ENCODE measurements at places on chromosomes 5 and 9.

DNA sequence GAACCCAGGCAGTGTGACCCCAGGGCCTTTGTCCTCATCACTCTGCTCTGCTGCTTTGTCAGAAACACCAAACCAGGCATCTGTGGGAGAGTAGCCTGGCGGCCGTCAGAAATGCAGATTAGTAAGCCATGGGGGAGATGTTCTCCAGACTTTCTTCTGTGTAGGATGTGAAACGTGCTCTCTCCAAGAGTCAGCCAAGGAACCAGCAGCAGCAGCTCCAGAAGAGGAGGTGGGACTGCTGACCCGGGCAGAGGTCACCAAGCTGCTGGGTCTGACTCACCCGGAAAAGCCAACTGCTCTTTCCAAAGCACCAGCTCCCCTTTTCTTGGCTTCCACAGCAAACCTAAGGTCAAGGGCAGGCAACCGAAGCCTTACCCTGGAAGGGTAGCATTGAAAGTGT is 14.4 kb upstream of the ABLIM3 start:
- no peak for DNase-seq

- no peak for DNase-seq
These were observed 47.1 kb downstream of the IZUMO3 start for GRCh38 chr9:24498632-24499031.

- peak; percentile 31 for DNase-seq
These were observed 142.3 kb upstream of the ANKH start for GRCh38 chr5:15013654-15014463.

- no peak for DNase-seq
These were observed 9.1 kb downstream of the SLC22A5 start for GRCh38 chr5:132378580-132378979.

DNA sequence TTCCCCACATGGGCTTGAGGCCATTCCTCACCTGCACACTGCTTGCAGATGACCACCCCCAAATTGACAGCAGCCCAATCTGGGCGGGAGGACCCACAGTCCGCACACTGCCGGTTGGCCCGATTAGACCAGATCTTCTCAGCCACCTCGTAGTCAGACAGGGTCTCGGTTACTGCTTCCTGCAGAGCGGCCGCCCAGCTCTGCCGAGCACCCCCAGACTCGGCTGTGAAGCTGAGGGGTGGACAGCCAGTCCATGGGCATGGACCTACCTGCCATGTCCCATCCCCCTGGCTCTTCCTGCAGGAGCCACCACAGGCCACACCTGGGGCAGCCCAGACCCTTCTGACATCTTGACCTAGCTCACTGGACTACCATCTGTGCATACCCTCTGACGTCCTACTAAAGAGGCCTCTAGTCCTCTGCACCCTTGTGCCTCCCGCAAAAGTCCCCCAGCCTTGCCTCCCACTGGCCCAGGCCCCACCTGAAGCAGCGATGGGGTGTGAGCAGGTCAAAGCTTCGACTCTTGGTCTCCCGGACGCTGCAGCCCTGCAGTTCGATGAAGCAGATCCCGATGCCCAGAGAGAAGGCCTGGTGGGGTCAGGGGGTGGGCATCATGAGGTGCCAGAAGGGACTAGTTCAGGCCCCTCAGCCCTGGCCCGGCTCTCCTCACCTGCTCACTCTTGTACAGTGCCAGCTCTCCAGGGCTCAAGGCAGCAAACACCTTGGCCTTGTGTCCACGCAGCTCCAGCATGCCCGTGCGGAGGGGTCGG is 9.8 kb downstream of the ARAP3 start:
- DNase-seq: no peak

DNA sequence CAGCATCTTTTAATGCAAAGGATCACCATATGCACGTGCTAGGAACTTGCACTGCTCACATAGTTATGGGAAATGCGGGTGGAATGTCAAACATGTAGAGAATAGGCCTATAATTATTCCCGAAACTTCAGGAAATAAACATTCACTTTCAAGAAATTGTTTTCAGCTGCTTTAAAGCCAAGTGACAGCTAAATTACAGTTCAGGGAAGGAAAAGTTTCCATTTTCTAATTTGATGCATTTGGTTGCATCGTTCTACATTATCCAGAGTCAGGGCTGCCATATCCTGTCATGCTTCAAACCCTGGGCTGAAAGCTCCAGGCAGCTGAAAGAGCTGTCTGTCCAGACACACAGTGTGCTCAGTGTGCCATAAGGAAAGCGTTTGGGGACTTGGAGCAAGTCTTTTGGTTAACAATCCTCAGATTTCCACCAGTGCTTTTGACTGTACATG is 518.1 kb downstream of the CSNK1G3 start:
- DNase-seq: no peak

DNA sequence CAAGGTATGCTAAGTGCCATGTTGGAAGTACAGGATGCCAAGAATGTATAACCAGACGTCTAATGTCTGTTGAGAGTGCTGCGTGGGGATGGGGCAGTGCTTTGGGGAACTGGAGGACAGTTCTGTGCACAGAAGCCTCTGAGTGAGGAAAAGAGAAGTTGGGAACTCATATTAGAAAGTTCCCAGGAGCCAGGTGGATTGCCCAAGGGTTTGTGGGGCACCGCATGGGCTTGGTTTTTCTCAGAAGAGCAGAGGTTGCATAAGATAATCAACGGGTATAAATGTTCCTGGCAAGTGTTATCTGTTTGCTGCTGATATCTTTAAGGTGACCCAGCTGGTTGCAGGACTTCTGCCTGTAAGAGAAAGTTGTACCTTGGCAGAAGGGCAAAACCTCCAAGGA is 13.1 kb downstream of the HRH2 start:
- DNase-seq: no peak

DNA sequence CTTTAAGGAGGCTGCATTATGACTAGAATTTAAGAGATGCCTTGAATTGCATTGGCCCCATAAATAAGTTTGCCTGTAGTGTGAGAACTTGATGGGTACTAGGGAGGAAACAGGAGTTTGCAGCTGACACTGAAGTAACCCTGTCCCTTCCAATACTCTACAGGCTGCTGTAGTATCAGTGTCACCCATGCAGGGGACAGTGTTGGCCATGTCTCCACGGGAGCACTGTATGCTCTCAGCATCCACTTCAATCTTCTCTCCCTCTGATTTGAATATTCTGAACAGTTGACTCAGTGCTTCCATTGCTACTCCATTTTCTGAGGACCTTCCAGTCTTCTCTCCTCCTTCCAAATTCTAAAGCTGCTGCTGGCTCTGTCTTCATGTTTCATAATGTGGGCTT is 11.4 kb upstream of the IFNA14 start:
- no peak for DNase-seq

GRCh38 chr9:14992081-14992480 is 81.9 kb upstream of the FREM1 start:
- no peak for DNase-seq

DNA sequence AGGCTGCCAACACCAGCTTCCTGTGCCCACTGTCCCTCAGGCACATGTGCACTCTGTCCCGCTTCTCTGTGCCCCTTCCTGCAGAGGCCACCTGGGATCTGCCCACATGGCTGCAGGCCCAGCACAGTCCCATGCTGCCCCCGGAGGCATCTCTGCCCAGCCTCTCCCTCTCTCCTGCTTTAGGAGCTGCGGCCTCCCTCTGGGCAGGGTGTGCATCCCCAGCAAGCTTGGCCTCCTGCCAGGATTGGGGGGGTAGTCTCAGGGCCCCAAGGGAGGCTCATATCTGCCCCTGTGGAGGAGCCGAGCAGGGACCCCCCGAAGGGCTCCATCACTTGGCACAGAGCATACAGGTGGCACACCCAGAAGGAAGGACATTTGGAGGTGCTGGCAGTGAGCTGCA is 24.8 kb downstream of the FLT4 start:
- no peak for DNase-seq

DNA sequence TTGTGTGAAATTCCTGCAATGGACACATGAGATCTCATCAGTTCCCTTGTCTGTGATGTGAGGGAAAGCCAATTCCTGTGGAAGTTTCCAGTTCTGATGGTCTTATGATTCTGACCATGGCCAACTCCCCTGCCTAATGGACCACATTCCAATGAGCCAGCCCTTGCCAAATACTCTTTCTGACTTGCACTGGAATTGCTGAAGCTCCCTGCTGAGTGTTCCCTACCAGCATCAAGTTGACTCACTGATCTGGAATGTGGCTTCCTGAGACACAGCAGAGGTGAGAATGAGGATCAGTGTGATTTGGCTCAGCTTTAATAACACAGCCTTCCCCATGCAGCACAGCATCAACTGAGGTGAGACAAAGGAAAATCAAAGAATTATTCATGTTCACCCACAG is 427.8 kb downstream of the KDM4C start:
- no peak for DNase-seq

DNA sequence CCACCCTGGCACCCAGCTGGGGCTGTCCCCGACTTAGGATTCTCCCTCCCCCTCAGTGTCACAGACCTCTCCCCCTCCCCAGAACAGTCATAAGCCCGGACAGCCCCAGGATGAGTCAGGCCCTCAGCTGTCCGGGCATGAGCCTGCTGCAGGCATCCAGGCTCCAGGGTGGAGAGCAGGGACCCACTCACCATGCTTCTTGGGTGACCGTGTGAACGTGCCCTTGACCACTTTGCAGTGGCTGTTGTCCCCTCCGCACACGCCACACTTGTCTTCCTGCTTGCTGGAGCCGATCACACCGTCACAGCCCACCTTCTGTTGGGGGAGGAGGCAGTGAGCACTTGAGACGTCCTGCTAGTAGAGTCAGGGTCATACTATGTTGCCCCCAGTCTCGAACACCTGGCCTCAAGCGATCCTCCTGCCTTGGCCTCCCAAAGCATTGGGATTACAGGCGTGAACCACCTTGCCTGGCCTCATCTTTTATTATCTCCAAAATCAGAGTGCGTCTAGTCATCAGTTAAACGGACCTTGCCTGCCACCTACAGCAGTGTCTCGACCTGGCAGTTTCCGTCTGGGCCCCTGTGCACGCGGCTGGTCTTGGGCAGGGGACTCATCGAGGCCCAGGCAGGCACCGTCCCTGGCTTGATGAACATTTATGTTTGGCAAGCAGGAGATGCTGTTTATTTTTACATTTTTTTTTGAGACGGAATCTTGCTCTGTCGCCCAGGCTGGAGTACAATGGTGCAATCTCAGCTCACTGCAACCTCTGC is 72.6 kb downstream of the ZNF354C start:
- no peak for DNase-seq

- DNase-seq: no peak
These were observed 8.4 kb downstream of the FRRS1L start for GRCh38 chr9:109158651-109159050.

DNA sequence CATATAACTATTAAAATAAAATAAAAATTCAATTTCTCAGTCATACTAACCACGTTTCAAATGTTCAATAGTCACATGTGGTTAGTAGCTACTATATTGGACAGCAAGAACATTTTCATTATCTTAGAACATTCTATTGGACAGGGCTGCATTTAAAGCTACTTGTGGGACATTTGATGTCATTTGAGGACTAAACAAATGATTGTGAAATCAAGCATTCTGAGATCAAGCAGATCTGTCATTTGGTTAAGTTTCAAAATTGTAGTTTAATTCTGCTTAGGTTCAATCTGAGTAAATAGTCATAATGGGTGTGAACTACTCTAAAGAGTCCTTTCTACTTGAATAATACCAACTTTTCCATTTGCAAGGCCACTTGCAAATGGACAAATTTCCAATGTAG is 226.9 kb upstream of the C9orf72 start:
- DNase-seq: no peak

DNA sequence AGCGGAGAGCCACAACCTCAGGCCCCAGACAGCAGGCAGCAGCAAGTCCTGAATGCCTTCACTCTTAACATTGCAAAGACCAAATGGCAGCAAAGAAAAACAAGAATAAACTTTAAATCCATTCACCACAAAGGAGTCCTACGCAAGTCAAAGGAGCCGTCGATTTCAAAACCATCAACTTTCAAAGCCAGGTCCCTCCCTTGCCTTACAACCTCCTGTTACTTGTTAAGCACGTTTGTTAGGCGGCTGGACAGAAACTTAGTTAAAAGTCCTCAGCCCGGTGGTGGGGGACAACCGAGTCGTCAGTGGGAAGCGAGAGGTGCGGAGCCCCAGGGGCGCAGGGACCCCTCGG is 938 bp downstream of the LPAR1 start:
- DNase-seq: peak; percentile 10

- no peak for DNase-seq
These were observed 110.0 kb downstream of the TLE1 start for GRCh38 chr9:81579381-81579780.

GRCh38 chr9:35335164-35335563 is 154.7 kb upstream of the RUSC2 start:
- no peak for DNase-seq

DNA sequence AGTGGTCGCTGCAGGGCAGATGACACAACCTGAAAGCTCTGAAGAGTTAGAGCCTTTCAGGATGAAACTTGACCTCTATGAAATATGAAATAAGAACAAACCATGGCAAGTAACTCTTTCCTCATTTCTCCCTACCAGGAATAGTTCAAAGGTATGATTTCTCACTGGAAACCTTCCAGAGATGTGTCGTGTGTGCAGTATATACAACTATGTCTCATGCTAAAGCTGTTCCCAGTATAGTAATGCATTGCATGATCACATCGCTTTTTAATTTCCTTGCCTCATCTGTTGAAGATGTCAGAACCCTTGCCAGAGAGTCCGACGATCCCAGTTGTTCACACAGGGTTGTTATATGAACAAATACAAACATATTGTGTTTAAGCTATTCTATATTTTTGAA is 45.8 kb upstream of the RGMB start:
- DNase-seq: no peak

DNA sequence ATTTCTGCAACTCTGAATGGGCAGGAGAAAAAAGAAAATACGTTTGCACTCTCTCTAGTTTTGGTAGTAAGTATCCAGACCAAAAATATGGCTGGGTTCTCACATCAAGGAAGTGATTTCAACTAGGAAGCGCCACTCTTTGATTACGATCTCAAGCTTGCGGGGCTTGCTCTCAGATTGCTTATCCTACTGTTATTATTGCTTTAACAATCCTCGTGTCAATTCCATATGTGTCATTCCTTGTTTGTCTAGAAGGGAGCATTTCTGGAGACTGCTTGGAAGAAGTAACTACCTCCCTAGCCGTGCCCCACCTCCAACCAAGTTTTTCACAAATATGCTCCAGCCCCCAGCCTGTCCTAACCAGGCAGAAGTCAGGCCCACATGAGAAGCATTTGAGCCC is 3.5 kb downstream of the PRUNE2 start:
- no peak for DNase-seq

DNA sequence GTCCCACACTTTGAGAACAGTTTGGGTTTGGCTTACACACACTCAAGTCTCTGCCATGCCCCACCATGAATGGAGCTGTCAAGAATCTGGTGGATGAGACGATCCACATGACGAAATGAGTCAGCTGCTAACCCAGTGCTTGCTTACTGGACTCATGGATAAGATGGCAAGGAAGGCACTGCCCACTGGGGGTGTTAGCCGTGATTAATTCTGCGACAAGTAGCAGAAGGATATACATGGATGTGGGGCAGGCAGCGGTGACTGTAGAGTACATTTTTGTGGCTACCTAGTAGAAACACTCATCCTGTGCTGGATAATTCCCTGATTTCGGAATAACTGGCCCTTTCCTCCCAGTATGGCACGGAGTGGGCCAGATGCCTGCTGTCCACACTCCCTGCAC is 77.5 kb downstream of the SPATA31C2 start:
- no peak for DNase-seq

Data from HuH-7 (cell line).